GM10248 (cell line): ENCODE measurements at places on chromosomes 4 and X.

DNA sequence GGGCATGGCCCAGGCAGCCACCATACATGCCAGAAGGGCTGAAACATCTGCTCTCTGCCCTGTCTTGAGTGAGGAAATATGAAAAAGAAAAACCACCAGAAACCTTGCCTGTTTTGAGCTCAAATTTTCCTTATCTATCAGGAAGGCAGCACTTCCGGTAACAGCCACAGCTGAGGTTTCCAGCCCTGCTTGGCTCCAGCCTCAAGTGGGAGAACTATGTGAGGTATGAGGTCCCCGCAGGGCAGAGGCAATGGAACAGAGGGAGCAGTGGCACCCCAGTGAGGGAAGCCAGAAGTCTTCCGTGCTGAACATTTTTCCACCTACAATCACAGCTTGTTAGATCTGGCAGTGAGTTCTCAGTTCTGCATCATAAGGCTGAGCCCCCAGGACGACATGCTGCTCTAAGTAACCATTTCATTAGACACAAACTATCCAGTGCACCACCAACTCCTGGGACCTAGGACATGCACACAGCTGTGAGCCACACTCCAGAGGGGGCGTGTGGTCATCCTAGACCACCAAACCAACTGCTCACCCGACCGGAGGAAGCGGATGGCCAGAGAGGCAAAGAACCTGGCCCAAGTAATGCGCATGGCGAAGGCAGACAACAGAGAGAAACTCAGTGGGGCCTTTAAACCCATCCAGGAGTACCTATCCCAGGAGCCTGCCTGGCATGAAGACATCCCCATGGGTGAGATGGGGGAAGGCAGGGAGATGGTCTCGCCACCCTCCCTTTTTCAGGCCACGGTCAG, 22.6 kb downstream of the WDR1 start:
- DNase-seq: no peak

DNA sequence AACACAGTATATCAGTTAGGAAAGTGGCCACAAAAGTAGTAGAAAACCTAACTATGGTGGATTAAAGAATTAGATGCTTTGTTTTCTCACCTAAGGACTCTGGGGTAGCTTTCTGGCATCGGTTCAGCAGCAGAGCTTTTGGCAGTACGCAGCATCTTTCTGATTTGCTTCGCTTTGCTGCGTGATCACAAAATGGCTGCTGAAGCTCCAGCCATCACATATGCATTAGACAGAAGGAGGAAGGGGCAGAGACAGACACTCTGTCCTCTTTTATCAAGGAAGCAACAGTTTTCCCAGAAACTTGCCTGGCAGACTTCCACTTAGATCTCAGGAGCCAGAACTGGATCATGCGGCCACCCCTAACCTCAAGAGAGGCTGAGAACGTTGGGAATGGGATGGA, 15.1 kb downstream of the TREX2 start:
- no peak for DNase-seq

DNA sequence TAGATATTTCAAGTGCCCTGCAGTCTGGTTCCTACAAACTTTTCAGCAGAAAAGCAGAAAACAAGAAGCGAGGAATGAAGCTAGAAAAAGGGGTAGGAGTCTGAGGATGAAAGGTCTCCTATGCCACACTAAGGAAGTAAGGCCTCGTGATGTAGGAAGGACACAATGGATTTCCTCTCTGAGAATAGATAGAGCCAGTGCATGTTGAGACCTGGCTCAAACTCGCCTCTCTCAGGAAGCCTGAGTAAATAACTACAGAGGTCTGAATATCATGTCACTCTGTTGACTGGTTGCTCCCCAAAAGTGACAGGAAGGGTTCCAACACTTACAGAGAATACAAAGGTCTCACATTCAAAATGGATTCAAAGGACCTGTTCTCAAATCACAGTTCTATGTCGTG, 93.3 kb downstream of the GRIA3 start:
- no peak for DNase-seq

- DNase-seq: no peak
These were observed 44.1 kb upstream of the CLDN24 start for GRCh38 chr4:183366206-183366835.

DNA sequence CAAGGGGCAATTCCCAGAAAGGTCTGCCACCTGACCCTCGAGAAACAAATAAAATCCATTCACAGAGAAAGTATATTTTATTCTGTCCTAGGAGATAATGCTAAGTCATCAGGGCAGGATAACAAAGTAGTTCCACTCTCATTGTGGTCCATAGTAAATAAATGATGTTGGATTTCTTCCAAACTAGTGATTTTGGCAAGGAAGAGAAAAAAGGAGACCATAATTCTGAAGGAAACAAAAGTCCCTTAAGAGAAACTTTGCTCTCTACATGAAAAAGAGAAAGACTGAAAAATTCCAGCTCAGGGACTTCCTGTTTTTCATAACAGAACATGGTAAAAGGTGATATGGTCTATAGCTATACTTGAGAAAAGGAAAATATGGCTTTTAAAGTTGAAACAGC, 71.5 kb upstream of the DDX60 start:
- no peak for DNase-seq

GRCh38 chrX:40434947-40435346, 145.8 kb upstream of the ATP6AP2 start:
- DNase-seq: no peak

DNA sequence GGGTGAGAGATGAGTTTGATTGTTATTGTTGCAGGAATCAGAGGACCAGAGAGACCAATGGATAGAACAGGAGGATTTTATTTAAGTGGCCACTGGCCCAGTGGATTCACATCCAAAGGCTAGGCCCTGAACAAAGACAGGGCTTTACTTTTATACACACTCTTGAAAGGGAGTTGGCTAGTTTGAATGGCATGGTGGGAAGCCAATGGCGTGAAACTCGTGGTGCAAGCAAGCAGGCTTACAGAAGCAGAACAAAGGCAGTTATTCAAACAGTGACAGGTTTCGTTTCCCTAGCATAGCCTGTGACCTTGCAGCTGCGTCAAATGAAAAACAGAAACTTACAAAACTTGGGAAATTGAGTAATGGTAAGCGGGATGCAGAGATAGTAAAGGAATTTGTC, 110.2 kb upstream of the PRDX4 start:
- no peak for DNase-seq
